NCI-H1092 treated with DMSO at 0.1 percent for 48 hours (cell line): ENCODE measurements at places on chromosomes 7 and 10.

DNA sequence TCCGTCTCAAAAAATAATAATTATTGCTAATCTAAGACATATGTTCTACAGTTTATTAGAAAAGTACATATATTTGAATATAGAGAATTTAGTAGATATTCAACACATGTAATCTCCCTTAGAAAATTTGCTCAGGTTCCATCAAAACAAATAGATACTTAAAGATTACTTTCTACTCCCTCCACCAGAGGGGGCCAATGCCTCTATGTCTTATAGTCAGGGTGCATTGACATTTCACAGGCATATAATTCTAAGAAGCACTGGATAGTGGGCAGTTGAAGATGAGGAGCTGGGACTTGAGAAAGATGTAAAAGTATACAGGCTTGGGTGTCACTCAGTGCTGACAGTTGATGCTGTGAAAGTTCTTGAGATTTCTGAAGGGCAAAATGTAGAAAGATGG lies 301.6 kb upstream of the HPS1 start:
- DNase-seq: peak; percentile 1

GRCh38 chr7:108358553-108358952 lies 97.7 kb downstream of the NRCAM start:
- DNase-seq: peak; percentile 89

DNA sequence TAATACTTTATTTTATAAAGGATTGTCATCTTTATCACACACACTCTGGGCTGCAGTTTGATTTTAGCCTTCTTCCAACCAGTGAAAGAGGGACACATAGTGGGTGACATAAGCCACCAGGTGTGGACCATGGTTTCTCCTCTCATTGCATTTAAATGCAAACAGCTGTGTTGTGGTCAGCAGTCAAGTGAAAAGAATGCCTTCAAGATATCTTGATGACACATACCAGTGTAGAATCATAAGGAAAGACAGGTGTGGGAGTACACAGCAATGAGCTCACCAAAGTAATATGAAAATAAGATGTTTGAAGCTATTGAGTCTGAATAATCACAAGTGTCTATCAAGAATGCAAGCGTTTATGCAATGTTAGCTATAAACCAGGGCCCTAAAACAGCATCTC lies 580.0 kb downstream of the XPNPEP1 start:
- DNase-seq: no peak

DNA sequence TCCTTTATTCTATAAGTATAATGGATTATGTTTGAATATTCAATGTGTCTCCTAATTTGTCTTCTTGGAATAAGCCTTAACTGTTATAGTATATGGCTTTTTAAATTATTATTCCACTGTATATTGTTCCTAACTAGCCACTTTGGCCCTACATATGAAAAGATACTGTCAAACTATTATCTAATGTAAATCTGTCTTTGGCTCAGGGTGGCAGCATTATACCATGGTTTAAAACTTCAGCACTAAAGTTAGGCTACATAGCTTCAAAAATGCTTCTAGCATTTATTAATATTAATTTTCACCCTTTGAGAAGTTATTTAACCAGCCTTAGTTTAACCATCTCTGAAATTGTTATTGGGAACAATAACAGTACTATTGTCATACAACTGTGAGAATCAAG lies 543.1 kb upstream of the MBL2 start:
- DNase-seq: peak; percentile 6

DNA sequence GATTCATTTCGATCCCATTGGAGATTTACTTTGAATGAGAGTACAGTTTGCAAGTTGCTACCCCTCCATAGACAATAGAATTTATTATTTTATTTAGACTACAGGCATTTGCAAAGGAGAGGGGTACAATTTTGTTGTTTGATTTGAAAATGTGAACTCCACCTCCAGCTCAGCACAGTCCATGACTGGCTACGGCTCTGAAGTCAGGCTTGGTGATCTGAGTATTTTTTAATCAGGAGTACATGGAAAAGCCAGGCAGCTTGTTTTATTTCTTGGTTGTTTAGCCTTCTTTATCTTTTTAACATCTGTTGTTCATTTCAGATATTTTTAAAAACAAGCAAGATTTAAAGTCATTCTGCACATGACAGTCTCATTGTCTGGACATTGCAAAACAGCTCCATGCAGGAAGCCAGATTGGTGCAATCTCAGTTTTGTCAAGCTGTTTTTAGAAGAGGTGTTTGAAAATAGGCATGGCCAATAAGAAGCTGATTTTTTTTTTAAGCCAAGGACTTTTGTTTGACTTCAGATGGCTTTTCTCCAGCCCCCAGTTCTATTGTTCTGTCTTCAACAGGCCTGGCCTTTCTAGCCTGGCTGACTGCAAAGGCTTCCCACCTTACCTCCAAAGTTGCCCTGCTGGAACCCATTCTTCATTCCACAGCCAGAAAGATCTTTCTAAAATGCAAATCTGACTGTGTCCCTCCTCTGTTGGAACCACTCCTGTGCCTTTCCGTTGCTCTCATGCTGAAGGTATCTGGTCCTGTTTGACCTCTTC lies 12.2 kb downstream of the PLXDC2 start:
- DNase-seq: no peak

DNA sequence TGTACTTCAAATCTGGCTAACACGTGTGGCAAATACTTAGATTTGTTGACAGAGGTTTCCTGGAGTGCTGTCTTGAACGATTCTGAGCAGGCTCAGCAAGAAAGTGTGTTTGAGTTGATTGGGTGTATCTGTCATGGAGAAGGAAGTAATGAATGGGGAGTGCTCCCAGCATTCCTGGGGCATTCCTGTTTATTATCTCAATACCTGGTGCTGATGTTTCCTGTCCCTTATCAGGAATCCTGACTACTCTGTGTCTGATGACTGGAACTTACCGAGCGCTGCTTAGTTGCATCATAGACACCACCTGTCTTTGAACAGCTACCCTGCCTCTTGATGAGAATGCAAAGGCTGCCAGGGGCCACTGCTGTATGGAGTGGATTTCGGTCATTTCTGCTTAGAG lies 41.0 kb upstream of the TMEM248 start:
- no peak for DNase-seq

DNA sequence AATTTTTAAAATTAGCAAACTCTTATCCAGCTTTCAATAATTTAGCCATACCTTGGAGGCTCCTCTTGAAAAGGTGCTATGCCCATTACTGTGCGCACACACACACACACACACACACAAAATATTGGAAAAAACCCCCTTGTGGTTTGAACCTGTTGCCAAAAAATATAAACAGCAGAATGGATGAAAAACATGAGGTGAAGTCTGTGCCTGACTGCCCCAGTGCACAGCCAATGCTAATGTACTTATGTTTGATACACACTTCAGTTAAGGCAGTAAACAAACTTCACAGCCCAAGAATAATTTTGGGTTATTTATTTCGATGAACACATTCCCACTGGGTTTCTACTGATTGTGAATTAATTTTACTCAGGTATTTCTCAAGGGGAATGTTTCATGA lies 113.2 kb upstream of the SEM1 start:
- DNase-seq: no peak

- peak; percentile 51 for DNase-seq
Observed at GRCh38 chr10:120942806-120943413, 91.7 kb downstream of the WDR11 start.

GRCh38 chr10:29862923-29863614 lies 196.3 kb downstream of the JCAD start:
- DNase-seq: no peak

- DNase-seq: no peak
Observed at GRCh38 chr7:27173956-27174873, at the start of gene HOXA10. Gene HOXA10, minus strand, starts transcription at chr7:27174320. Its CDS starts 14 bp downstream, at chr7:27174306.

DNA sequence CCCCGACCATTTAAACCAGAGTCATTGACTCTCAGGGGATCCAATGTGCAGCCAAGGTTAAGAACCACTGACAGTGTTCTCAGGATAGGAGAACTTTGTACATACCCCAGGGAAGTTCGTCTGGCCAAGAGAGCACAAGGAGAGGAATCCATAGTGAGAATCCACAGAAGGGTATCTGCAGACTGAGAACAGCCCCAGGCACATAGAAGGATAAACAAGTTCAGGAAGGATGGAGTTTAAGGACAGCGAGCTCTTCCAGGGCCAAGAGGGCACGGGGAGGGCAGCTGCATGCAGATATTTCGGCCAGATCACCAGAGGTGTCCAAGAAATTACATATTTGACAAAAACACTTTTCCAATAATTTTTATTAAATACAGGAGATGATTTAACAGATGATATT lies 16.4 kb downstream of the BLNK start:
- no peak for DNase-seq

DNA sequence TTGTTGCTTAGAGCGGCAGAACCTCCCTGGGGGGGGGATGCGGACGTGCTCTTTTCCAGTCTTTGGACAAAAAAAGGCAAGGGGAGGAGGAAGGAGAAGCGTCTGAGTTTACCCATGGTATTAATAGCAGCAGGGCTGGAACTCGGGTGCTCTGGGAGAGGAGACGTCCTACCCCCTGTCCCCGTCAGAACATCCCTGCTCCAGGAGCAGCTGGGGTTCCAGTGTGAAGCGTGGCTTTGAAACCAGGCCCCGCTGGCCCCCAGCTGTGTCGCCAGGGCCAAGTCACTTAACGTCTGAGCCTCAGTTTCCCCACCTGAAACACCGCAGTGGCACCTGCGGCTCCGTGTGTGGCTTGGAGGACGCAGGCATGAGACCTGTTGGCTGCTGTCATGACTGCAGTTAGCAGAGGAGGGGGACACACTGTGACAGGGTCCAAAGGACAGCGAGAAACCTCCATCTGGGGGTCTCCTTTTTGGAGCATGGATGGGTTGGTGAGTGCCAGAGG lies 1.4 kb downstream of the AMZ1 start:
- no peak for DNase-seq
